Stimulated activated naive CD8-positive, alpha-beta T cell treated with anti-CD3 and anti-CD28 coated beads, Interleukin-15, Interleukin-2, amounts not matched to agents 100 U/mL and 50 U/mL, for 24 hours (primary cell): ENCODE measurements at places on chromosomes 7 and 10.

GRCh38 chr10:102101152-102101551 lies 19.0 kb downstream of the LDB1 start:
- DNase-seq, result no peak

DNA sequence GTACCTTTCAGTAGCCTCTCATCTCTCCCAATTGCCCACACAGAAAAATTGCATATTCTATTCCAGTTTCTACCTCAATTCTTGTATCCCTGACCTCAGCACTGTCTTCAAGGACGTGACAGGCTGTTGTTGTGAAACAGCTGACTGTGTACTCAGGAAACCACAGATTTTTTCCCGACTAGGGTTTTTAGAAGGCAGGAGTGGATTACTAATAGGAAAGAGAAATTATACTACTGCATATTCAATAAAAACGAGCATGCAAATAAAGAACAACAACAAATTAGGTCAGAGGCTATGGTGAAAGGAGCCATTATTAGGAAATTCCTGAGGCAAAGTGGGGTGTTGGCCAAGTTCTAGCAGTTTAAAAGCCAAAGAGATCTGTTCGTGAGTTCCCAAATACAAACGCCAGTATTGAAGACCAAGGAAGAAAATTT lies 93.4 kb downstream of the DOCK4 start:
- DNase-seq, result no peak

GRCh38 chr7:33108554-33109004 lies 625 bp downstream of the RP9 start:
- peak; percentile 37 for DNase-seq

- DNase-seq, result no peak
These were observed 25.5 kb downstream of the PDE1C start for GRCh38 chr7:32044739-32045138.

GRCh38 chr10:57955076-57955475 lies 312.6 kb downstream of the IPMK start:
- no peak for DNase-seq

DNA sequence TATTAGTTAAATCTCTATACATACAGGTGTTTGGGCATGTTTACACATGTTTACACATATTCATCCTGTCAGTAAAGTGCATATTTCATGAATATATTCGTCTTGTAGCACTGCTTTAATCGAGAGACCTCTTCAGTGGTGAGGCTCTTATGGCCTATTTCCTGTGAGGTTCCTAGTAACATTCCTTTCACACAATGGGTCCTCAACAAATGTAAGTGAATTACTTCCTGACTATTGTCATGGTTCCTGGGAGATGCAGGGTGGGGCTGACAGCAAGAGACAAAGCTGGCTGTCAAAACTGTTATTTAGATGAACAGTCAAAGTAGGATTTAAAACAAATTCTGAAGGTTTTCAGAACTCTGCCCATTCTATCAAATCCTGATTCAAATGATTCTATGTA lies 12.4 kb upstream of the SEMA3A start:
- no peak for DNase-seq

- no peak for DNase-seq
These were observed 106.2 kb downstream of the CUX1 start for GRCh38 chr7:101923602-101923985.

GRCh38 chr10:86681047-86681446 lies 12.7 kb downstream of the LDB3 start:
- no peak for DNase-seq

- no peak for DNase-seq
These were observed 76.8 kb upstream of the RPA3 start for GRCh38 chr7:7795203-7795602.
